Mucosa of descending colon (tissue), 3 donors: ENCODE measurements at places on chromosomes 7 and 10.

DNA sequence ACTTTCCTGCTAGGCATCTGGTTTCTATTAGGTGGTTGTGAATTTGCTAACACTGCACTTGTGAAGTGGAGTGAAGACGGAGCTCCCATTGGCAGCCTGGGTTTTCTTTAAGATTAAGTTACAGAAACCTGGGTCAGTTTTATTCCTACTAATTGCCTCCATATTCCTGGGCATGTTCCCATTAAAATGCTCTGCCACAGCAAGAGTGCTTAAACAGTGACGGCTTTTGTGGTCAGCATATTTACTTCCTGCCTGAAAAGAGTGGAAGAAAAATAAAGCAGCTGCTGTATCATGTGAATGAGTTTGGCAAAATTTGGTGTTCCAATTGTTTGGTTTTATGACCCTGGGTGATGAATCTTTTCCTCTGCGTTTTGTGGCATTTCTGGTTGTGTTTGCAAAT lies 96.9 kb upstream of the PLXDC2 start:
- DNase-seq = peak; percentile 4

GRCh38 chr7:9719303-9719702 lies 1254.4 kb upstream of the PHF14 start:
- DNase-seq = no peak

- DNase-seq = no peak
Measured at GRCh38 chr7:74441801-74442200, 11.9 kb upstream of the GTF2IRD1 start.

GRCh38 chr10:110651044-110651958 lies 7.2 kb downstream of the RBM20 start:
- no peak for DNase-seq

DNA sequence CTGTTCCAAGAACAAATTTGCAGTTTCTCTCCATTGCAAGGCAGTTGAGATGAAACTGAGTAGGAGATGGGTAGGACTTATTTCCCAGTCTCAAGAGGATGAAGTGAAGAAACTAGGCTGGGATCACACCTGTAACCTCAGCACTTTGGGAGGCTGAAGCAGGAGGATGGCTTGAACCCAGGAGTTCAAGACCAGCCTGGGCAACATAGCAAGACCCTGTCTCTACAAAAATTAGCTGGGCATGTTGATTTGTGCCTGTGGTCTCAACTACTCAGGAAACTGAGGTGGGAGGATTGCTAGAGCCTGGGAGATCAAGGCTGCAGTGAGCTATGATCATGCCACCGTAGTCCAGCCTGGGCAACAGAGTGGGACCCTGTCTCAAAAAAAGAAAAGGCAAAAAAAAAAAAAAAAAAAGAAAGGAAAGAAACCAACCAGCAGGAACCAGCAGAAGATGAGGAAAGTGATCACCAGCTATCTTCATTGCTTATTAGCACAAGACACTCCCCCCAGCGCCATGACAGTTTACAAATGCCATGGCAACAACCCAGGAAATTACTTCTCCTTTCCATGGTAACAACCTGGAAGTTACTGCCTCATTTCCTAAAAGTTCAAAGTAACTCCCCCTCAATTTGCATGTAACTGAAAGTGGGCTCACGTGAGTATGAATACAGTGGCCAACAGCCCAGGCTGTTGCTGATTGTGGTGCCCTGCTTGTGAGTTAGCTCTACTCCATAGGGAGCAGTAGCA lies 18.3 kb upstream of the ST8SIA6 start:
- DNase-seq = no peak

DNA sequence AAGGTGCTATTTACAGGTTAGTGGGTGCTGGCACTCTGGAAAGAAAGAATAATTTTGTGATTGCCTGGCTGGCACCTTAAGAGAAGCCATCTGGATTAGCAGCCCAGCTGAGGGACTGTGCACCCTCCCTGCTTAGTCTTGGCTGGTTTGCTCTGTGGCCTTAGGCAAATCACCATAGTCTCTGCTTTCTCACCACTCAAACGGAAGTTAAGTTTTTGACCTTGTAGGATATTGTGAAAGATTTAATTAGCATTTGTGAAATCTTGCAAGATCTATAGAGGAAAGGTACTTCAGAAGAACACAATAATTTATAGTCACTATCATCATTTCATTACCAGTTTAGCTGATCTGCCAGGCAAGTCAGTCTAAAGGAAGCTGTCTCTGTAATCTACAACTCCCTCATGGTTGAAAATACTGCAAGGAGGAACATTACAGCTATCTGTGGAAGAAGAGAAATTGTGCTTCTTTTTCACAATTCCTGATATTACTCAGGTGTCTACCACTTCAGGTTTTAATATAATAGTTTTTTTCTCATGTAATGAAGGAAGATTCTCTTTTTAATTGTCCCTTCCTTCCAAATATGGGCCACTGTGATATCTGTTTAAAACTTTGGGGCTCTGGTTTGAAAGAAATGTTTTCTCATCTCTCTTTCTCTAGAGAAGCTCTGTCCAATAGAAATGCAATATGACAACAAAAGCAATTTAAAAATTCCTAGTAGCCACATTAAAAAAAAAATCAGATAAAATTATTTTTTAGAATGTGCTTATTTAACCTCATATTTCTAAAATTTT lies 219.6 kb downstream of the PTEN start:
- DNase-seq = no peak

GRCh38 chr7:43879477-43879876 lies 10.2 kb upstream of the MRPS24 start:
- DNase-seq = no peak

- DNase-seq = no peak
Measured at GRCh38 chr7:76091506-76091905, 43.6 kb downstream of the MDH2 start.

DNA sequence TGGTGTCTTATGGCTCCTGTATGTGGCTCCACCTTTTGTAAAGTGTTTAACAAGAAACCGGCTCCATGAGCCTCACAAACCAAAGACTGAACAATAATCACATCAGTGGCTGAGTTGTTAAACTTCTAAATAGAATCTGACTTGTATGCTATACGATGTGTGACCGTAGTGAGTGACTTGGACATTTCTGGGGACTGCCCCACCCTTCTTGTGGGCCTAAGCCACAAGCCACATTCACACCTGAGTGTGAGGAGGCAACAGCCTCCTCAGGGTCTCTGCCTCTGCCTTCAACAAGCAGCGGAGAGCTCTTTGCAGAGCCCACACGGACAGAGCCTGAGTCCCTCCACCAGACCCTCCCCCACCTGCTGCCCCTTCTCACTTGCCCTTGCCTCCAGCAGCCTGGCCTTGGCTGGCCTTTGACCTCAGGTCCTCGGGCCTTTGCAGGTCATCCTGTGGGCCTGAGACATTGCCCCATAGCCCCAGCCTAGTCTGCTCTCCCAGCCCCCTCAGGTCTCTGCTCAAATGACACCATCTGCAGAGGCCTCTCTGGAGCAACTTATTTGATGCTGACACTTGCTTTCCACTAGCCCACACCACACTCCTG lies 156.8 kb upstream of the TNS3 start:
- DNase-seq = no peak

- DNase-seq = no peak
Measured at GRCh38 chr10:63758080-63758479, 236.9 kb downstream of the REEP3 start.

DNA sequence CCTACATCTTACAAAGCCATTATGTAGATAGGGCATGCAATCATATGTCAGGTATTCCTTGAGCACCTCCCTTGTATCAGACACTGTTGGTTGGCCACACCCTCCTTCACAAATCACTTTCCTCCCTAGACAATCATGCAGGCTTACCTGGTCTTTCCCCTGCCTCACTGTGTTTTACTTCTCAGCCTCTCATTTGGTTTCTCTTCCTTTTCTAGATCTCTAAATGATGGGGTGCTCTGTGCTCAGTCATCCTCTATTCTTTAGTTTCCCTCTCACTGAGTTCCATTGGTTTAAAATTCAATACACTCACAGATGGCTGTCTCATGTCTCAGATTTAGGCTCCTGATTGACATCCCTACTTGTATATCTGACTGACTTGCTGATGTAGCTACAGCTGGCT lies 31.4 kb downstream of the ANK3 start:
- DNase-seq = no peak

GRCh38 chr10:126538439-126539135 lies 131.9 kb downstream of the C10orf90 start:
- DNase-seq = no peak

- no peak for DNase-seq
Measured at GRCh38 chr7:31652063-31652326, 35.0 kb upstream of the PPP1R17 start.

- DNase-seq = no peak
Measured at GRCh38 chr10:58645416-58646146, 132.9 kb downstream of the BICC1 start.
